ENCODE measurements at places on chromosomes 12 and 14.

DNA sequence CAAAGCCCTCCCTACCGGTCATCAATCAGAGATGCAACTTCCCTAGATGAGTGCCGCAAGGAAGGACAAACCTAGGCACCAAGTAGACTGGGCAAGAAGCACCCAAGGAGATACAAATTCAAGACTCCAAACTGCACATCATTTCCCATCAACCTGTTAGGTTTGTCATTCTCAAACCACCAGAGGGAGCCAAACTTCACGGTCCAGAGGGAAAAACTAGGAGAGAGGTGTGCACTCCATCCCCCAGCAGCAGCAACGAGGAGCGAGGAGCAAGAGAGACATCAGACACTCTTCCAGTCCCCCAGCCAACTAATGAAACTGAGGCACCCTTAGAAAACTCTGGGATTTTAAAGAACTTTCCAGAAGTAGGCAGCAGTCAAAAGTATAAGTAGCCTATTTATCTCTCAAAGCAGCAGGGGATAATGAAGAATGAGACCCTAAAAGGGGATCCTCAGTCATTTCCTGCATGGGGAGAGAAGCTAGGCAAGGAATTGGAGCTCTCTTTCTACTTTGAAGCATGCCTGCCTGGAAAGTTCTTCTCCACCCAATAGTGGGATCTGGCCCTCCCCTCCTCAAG lies 37.0 kb upstream of the NT5DC3 start:
- DNase-seq: peak; percentile 78

- DNase-seq: no peak
Measured at GRCh38 chr12:102675672-102676071, 195.3 kb upstream of the IGF1 start.

GRCh38 chr12:121578230-121579189 lies 2.3 kb downstream of the KDM2B start:
- DNase-seq: no peak

DNA sequence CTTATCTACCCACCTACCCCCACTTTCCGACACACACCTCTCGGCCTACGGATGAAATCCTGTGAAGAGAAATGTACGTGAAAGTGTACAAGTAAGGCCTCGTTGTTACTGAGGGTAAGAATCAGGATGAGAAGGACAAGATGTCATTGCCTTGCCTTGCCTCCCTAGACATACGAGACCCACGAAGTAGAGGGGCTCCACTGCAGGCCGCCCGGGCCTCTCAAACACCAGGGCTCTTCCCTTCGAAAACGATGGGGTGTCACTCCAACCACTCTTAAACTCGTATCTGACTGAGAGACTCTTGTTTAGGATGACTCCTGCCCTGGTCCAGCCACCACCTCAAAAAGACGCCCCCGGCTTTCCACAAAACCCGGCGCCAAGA lies 498 bp downstream of the RACGAP1 start:
- DNase-seq: no peak

- DNase-seq: no peak
Measured at GRCh38 chr12:96120359-96121100, 73.6 kb upstream of the ELK3 start.

- DNase-seq: no peak
Measured at GRCh38 chr12:75848431-75848925, 183.1 kb downstream of the PHLDA1 start.

DNA sequence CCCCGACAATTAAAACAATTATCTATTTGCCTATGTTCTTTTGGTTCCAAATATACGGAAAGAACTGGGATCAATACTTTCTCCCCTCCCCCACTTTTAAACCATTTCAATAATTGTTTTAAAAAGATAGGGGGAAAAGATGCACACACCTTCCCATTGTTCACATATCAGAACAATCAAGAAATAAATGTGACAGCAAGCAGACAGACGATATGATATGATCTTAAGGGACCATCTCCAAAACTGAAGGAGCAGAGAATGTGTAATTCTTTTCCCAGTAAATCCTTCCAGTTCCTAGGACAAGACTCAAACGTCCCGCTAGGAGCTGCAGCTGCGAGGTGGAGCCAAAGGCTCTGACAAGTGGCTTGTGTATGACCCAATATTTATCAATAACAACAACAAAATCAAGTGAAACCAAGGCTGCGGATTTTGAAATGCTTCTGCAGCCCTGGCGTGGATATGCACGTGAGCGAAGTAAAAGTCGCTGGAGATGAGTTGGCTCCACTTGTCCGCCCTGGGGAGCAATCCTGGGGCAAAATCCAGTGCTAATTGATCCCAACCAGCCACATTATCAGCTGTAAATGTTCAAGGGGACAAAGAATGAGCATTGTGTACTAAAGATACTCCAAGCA lies 8.2 kb upstream of the FOXG1 start:
- no peak for DNase-seq

DNA sequence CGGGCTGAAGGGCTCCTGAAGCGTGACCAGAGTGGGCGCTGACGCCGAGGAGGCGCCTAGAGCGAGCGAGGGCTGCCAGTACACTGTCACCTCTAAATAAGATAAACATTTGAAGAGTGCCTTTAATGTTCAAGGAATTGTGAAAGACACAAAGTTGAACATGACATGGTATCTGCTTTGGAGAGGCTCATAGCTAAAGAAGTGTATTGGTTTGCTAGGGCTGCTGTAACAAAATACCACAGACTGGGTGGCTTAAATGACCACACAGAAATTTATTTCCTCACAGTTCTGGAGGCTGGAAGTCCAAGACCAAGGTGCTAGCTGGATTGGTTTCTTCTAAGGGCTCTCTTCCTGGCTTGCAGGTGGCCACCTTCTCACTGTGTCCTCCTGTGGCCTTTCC lies 33.7 kb upstream of the NUBPL start:
- no peak for DNase-seq

- no peak for DNase-seq
Measured at GRCh38 chr12:66352197-66352596, 49.9 kb downstream of the HELB start.

Measured in activated CD4-positive, alpha-beta T cell treated with anti-CD3 and anti-CD28 coated beads, Interleukin-2, Interleukin-4, amounts not matched to agents 100 ng/mL and 50 ng/mL, durations not matched to agents 16 hours and 8 hours (primary cell).